SW 1271 (cell line): ENCODE measurements at places on chromosomes 4 and X.

- peak; percentile 40 for DNase-seq
Measured at GRCh38 chrX:56744996-56745395, 16.0 kb downstream of the NBDY start.

DNA sequence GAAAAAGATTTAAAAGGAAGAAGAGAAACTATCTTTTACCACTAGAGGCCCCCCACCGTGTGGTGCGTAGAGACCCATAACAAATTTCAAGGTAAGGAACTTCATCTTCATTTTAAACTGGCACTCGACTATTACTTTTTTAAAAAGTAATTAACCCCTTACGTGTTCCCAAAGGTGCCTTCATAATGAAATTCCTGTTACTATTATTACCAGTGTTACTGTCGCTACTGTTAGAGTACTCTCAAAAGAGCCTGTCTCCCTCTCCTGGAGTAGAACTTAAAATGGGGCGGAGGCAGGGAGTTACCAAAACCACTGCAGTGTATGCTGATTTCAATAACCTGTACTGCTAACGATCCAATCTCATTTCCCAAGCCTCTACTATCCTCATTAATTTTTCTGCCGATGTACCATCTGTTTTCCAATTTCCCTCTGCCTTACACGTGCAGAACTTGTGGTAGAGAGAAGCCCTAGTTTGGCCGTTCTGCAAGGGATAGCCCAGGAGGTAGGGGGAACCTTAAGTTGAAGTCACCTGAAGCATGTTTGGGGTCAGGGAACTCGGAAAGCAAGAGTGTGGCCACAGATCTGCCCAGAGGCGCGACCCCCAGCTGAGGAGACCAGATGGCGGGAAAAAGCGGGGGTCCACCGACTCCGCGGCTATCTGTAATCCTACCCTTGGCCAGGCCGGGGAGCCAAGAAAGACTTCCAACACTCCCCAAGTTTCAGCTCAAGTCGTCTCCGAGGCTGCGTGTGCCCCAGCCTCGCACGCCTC lies 720 bp upstream of the STK26 start:
- no peak for DNase-seq

- no peak for DNase-seq
Measured at GRCh38 chr4:37889849-37890800, 759 bp upstream of the TBC1D1 start.

GRCh38 chrX:70052895-70053615 lies 3.3 kb upstream of the AWAT2 start:
- no peak for DNase-seq

DNA sequence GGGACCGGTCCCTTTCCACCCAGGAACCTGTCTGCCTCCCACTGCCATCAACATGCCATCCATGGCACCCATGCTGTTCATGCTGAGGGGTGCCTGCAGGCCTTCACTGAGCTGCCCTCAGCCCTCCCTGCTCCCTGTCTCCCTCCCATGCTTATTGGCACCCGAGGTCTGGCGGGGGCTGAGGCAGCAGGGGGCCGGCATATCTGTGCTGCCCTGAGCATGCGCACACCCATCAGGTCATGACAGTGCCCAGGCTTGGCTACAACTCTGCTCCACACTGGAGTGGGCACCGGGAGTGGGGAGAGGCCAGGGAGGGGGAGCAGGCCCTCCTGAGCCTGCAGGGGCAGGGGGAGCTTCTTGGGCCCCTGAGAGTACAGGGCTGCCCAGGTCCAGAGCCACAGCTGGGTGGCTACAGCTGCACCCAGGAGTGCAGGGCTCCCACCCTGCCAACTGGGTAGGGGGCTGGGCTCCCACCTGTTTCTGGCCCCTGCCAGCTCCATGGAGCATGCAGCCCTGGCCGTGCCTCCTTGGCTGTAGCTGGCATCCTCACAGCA lies 395.8 kb upstream of the DMD start:
- DNase-seq: no peak

GRCh38 chr4:163384434-163384833 lies 40.7 kb downstream of the NPY5R start:
- no peak for DNase-seq

DNA sequence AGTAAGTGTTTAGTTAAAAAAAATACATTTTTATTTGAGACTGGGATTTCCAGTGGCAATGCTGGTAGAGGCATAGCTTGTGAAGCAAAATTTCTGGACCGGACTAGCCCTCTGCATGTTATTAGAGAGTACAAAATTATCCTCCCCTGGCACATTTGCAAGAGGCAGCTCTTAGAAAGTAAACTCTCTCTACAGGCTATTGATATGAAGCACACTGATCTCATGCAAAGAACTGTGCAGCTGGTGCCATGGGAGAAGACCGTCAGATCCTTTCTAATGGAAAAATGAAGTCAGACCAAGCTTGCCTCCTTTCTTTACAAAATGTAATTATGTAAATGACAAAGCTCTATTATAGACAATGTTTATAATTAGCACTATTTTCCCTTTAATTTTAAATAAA lies 2717.2 kb downstream of the PCDH7 start:
- no peak for DNase-seq

GRCh38 chr4:66372706-66373105 lies 702.4 kb upstream of the EPHA5 start:
- DNase-seq: no peak
